ENCODE measurements at places on chromosomes 1 and 21.
A peak's percentile ranks its signal among the peaks of the same experiment; 100 is the strongest.

- DNase-seq = no peak
Measured at GRCh38 chr1:62233926-62234450, 39.3 kb downstream of the L1TD1 start.

DNA sequence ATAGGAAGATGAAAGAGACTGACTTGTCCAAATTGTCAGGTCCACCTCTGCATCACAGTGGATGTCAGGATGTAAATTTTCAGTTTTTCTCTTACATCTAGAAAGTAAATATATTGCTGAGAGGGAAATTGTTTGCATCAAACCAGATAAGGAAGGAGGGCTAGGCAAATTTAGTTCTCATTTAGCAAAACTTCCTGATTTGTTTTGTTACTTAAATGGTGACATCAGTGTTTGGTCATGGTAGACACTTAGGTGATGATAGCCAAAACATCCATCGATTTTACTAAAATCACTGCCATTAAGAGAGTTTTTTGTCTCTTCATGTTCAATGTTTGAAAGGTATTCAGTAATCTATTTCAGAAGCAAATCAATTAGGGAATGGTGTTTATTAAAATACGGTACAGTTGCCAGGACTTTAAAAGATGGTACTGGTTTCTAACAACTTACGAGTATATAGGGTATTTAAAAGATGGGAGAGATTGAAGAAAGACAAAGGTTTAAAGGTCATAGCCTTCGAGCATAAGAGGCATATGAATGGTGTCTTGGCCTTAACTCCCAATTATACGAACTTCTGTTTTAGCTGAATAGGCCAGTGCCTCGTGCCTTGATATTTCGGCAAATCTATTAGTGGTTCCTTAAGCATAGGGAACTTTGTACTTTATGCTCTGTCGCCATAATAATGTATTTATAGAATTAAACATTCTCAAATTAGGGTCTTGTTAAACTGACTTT, 3.0 kb downstream of the IER5 start:
- no peak for DNase-seq

GRCh38 chr1:91015358-91015780, 6.5 kb downstream of the ZNF644 start:
- no peak for DNase-seq

DNA sequence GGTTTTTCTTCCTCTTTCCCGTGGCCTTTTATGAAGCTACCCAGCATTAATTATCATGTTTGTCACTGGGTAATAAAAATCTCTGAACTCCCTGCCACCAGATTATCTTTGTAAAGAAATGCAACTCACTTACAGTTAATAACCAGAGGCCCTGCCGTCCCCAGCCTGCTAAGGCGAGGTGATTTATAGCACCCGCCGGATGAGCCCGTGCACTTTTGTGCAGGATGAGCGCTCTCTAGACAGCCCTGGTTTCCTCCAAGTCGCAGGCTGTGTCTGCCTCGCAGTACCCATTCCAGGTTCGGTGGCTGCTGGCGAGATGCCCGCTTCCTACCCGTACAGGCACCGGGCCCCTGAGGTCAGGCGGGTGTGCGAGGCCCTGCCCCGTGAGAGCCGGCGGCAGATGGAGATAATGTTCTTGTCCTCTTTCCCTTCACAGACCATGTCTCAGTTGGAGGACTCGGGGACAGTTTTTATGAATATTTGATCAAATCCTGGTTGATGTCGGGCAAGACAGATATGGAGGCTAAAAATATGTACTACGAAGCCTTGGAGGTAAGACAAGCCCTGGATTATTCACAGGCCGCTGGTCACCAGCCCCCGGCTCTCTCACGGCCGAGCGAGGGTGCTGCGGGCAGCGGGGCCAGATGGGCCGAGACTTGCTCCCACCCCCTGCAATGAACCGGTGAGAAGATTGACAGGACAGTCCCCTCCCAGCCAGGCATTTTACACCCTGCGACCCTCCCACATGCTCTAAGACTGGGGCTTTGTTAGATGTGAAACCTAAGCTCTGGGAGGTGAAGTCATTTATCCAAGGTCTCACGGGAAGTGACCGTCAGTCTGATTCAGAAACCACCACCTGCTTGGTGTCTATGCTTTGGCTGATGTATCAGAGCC, 28.5 kb upstream of the SELENON start:
- no peak for DNase-seq

- no peak for DNase-seq
Measured at GRCh38 chr1:160171980-160172379, 18.4 kb upstream of the CASQ1 start.

DNA sequence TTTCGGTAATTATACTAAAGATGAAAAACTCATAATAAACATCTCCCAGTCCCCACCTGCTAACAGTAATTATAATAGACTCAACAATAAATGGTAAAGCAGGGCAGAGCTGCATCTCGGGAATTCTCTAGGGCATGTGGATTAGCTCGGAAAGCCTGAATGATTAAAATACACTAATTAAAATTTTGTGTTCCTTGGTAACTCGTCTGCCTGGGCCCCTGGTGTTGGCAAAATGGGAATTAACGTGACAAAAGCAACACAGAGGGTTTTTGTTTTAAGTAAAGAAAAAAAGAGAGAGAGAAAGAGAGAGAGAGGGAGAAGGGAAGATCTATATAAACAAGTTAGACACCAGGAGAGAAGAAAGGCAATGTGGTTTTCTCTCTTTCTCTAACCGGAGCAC, 62.1 kb downstream of the CASZ1 start:
- no peak for DNase-seq

DNA sequence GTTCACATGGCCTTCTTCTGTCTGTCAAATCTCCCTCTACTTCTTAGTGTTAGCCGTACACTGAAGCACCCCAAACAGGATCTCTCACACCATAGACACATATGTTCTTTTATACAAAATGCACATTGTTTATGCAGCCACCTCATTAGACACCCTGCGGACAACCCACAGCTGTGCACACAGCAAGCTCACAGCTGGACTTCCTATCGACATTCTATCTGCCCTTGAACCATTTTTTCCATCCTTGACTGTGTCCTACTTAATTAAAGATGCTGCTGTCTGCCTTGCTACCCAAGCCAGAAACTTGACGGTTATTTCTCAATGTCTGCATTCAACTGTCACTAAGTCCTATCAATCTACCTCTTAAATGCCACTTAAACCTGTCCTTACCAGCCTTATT, 3.2 kb upstream of the ZBTB21 start:
- DNase-seq = no peak

DNA sequence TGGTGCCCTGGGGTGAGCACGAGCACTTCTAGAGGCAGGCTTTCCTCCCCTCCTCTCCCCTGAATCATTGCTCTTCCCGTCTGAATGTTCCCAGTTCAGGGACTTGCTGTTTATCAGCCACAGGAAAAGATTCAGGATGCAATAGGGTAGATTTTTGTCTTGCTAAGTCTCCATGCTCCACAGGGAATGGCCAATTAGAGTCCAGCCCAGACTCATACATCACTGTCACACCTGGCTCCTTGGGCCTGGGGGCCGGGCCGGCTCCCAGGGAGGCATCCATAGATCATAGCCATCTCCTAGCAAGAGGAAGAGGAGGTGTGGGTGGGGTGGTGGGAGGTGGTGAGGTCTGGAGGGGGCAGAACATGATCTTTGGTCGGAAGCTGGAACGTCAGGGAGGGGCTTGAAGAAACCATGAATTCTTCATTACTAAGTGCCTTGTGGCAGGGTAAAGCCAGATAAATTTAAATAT, 83.4 kb downstream of the LRRN2 start:
- no peak for DNase-seq

- DNase-seq = no peak
Measured at GRCh38 chr1:160888926-160889325, 3.9 kb upstream of the ITLN1 start.

- DNase-seq = no peak
Measured at GRCh38 chr1:93578433-93578830, 103.2 kb downstream of the BCAR3 start.

DNA sequence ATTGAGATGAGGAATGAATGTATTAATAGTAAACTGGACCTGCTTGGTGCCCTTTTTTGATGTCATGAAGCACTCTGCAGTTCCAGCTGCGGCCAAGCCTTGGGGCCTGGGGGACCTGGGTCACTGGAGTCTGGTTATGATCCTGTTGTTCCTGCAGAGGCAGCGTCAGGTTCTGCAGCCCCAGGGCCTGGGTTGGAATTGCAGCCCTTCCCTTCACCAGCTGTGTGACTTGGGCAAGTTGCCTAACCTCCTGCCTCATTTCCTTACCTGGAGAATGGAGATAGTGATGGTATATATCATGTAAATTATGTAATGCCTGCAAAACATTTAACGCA, 9.1 kb upstream of the ATP5PO start:
- no peak for DNase-seq

DNA sequence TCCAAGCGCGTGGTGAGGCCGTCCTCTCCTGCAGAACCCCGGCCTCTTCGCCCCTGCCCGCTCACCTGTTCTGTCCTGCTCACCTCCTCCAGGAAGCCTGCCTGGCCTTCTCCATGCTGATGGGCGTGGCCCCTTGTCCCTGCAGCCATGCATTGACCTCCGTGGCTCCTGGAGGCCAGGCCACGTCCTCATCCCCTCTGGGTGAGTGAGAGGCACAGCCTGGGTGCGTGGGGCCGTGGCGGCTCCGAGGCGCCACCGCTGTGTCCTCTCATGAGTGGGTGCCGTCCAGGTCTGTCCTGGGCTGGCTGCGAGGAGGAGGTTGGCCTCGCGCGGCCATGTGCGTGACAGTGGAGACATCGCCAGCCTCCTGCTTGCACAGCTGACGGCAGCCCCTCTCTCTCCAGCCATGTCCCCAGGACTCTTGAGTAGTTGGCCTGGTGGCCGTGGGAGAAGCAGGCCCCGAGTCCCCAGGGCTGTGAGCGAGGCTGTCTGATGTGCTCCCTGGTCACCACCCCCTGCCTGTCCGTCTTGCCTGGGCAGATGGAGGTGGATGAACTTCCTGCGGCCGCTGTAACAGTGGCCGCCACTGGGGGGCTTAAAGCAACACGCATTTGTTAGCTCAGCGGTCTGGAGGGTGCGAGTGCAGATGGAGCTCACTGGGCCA, 58.1 kb downstream of the PRKCZ start:
- no peak for DNase-seq

- no peak for DNase-seq
Measured at GRCh38 chr21:31592963-31593560, 66.4 kb upstream of the SOD1 start.

DNA sequence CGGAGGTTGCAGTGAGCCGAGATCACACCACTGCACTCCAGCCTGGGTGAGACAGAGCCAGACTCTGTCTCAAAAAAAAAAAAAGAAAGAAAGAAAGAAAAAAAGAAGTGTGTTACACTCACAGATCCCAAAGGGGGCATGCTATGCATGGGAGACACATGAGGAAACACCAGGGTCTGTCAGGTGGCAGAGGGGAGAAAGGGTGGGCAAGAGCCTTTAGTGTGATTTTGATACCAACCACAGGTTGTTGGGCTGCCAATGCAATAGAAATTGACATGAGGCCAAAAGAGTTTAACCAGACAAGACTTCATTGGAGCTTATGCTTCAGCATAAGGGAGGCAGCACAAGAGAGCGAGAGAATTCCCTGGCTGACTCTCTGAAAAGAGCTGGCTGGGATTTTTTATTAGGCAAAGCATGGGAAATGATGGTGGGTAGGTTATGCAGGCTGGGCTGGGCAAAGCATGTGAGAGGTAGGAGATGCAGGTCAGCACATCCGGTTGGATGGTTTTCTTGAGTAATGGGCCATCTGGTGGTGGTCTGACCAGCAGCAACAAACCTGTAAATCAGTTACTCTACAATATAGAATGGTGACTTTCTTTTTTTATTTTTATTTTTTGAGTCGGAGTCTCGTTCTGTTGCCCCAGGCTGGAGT, 11.7 kb upstream of the EXTL1 start:
- DNase-seq = no peak

DNA sequence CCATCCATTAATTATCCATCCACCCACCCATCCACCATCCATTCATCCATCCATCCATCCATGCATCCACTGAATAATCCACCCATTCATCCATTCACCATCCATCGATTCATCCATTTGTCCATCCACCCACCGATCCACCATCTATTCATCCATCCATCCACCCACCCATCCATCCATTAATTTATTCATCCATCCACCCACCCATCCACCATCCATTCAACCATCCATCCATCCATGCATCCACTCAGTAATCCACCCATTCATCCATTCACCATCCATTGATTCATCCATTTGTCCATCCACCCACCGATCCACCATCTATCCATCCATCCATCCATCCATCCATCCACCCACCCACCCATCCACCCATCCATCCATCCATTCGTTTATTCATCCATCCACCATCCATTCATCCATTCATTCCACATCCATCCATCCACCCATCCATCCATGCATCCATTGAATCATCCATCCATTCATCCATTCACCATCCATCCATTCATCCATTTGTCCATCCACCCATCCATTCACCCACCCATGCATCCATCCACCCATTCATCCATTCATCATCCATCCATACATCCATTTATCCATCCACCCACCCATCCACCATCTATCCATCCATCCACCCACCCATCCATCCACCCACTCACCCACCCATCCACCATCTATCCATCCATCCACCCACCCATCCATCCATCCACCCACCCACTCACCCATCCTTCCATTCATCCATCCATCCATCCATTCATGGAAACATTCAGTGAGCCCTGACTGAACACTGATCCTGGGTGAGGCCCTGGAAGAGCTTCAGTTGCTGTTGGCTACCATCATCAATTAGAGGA, 83.4 kb upstream of the ARHGEF16 start:
- no peak for DNase-seq

- peak; percentile 45 for DNase-seq
Measured at GRCh38 chr1:94926915-94927404, at the start of gene CNN3. Gene CNN3 (minus strand): TSS chr1:94927110. CDS start chr1:94926894, 216 bp downstream.

GRCh38 chr1:230641900-230642262, 400 bp upstream of the COG2 start:
- DNase-seq = no peak

- no peak for DNase-seq
Measured at GRCh38 chr1:96363826-96364225, 357.8 kb upstream of the PTBP2 start.

DNA sequence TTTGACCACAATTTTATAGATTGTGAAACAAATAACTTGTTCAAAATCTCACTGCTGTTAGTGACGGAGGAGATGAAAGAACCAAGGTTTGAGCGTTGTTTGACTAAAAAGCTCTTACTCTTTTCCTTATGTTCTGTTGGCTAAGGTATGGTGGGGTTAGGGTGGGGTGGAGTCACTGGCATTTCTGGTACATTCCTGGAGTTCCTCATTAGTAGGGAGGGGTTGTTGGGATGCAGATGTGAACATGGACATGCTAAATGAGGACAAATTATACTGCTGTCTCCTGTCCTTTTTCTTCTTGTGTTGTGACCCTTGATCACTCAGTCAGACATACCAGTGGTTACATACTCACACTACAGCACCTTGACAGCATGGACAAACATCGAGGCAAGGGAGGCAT, 26.2 kb upstream of the CD1D start:
- no peak for DNase-seq

GRCh38 chr1:7628273-7628672, 142.8 kb upstream of the VAMP3 start:
- no peak for DNase-seq

Measured in activated CD8-positive, alpha-beta memory T cell treated with anti-CD3 and anti-CD28 coated beads for 4 hours (primary cell).